ENCODE measurements at places on chromosomes 13 and 19.

DNA sequence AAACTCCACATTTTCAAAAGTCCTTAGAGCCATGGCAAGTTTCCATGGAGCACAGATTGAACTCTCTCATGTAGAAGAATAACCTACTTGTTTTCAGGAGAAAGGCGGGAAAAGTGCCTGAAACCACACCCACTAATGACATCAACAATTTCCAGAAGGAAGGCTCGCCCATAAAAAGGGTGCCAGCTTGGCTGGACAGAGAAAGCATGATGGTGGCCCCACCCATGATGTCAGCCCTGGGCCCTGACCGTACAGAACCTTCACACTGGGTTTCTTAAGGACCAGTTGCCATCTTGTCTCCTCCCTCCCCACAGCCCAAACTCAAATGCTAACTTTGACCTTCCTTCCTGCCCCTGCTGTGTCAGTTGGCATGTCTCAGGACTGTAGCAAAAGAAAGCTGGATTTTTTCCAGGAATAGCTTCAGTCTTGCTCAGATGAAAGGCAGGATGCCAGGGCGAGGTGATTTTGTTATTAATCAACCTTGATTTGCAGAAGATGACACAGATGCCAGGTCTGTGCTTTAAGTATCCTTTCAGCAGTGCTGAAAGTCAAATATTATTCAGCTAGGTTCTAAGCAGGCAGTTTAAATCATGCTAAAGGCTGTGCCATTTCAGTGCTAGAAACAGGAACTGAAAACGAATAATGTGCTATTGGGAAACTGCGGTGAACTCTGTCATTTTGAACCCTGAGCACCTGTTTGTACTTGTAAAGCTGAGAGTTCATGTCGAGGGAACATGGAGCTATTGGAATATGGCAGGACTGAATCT lies 89.5 kb upstream of the RFC3 start:
- no peak for DNase-seq

- DNase-seq = no peak
Measured at GRCh38 chr13:77513719-77514335, 21.7 kb upstream of the SCEL start.

DNA sequence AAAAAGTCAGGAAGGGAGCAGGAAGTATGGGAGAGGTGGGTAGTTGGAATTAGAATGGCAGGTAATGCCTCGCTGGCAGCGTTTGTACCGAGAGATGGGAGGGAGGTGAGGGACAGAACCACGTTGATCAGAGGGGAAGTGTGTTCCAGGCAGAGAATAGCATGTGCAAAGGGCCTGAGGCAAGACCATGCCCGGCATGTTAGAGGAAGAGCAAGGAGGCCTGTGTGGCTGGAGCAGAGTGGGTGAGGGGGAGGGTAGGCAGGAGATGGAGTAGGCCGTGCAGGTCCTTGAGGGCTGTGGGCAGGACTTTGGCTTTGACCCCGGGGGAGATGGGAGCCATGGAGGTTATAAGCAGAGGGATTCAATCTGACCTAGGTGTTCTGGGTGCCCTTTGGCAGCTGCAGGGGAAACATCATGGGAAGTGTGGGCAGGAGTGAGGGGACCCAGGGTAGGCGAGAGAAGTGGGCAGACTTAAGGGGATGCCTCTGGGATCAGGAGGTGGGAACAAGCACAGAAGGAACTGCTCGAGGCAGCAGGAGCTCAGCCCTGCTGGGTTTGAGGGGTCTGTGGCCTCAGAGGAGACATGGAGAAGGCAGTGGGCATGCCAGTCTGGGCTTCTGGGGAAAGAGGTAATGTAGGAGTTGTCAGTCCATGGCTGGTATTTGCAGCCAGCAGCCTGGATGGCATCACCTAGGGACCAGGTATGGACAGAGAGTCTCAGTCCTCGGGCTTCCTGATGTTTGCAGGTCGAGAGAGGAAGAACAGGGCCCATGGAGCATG lies 48.8 kb downstream of the CD320 start:
- no peak for DNase-seq

GRCh38 chr19:49150106-49150943 lies 4.9 kb downstream of the HRC start:
- DNase-seq = no peak

GRCh38 chr13:47038188-47038587 lies 141.3 kb upstream of the HTR2A start:
- DNase-seq = no peak

- DNase-seq = no peak
Measured at GRCh38 chr19:54729416-54730188, 5.4 kb downstream of the KIR3DL3 start.

DNA sequence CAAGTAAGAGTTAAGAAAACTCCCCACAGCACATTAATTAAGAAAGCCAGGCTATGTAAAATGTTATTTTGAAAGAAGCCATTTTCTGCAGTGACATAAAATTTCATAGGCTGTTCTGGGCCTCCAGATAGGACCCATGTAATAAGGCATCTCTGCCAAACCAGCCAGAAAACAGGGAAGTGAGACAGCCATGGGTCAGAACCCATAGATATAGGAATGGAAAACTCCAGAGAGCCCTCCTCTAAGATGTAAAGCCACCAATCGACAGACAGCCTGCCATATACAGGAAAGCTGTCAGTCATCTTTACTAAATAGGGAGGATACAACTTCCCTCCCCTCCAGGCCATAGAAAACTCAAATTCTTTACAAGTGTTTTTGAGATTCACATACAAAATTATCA lies 493.3 kb downstream of the COG6 start:
- DNase-seq = no peak

DNA sequence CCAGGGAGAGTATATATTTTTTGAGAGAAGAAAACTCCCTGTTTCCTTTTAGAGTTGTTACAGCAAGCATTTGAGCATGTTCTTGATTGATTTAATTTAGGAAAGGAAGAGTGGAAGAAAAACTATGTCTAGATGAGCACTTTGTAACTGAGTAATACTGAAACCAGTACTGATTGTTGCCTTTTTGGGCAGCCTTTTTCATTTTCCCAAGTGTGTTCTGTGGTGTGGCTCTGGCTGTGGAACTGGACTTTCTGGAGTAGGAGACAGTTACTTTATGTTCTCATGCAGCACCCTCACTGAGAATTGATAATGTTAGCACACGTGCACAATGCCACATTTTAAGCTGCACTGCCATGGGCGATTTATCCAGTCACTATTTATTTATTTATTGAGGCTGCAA lies 211.5 kb downstream of the LMO7 start:
- no peak for DNase-seq

GRCh38 chr13:60326273-60326672 lies 70.7 kb upstream of the TDRD3 start:
- no peak for DNase-seq

GRCh38 chr13:31452525-31452924 lies 252.8 kb downstream of the B3GLCT start:
- DNase-seq = no peak

- DNase-seq = no peak
Measured at GRCh38 chr13:91520952-91521351, 122.5 kb downstream of the GPC5 start.

DNA sequence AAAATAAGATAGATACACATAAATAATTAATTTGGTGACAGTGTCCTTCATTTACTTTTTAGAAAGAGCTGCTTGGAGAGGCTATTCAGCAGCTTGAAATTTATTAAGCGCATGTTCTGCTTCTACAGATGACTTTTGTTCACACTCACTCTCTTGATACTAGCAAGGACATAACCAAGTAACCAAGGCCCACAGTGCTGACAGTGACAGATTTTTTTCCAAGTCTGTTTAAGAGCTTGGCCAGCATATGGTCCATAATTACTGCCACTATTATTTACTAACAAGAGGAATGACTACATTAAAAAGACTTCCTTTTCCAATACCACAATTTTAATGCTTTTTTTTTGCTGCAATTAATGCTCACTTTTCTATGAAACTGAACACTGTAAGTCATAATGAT lies 673.7 kb upstream of the MIR17HG start:
- no peak for DNase-seq

DNA sequence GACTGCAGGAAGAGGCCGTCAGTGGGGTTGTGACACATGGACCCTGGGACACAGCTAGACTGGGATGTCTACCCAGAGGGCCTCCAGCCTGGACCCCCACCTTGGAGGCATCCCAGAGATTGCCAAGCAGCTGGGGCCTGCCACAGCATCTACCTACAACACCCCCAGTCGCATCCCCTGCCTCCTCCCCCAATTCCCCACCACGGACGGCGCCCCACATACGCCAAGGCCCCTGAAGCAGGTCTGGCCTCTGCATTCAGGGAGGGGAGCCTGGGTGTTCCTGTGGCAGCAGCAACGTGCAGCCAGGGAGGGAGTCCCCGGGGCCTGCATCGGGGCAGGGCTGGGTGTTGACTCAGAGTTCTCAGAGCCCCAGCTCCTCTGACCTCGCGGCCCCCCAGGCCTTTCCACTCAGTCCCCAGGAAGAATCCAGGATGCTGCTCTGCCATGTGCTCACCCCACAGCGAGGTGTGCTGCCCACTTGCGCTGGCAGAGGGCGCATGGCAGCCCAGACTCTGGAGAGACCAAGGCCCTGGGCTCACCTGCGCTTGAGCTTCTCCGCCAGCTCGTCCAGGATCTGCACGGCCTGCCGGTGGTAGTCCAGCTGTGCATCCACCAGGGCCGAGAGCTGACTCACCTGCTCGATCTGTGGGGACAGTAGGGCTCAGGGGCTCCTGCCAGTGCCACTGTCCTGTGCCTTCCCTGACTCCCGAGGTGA lies 19.6 kb downstream of the MPND start:
- DNase-seq = no peak

- DNase-seq = no peak
Measured at GRCh38 chr19:41223431-41224234, 4.6 kb downstream of the AXL start.

GRCh38 chr13:37407156-37407555 lies 191.4 kb downstream of the POSTN start:
- no peak for DNase-seq

DNA sequence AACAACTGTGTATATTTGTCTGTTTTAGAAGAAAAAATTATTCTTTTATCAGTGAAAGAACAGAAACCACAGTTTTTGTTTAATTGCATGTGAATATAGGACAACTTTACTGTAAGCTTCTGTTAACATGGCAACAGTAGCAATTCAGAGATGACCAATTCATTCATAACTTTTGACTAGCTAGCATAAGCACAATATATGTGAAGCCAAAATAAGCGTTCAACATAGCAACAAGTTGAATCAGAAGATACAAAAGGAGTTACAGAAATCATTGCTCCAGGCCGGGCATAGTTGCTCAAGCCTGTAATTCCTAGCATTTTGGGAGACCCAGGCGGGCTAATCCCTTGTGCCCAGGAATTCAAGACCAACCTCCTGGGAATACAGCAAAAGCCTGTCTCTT lies 197.1 kb upstream of the GPC6 start:
- DNase-seq = no peak
